A375 (cell line): ENCODE measurements at places on chromosomes 11 and 22. TPM values are rescaled to one million over a fixed set of nuclear protein-coding genes. Genes with fewer than 3 reads are reported as not detected.

OR5B2 gene
- not detected in 2 replicates for total RNA-seq

FAT3 gene
- 1.8 and 4.3 TPM in 2 replicates for total RNA-seq

SNX19 gene
- total RNA-seq = 41.4 and 47.6 TPM in 2 replicates

SLC22A9 gene
- not detected in 2 replicates for total RNA-seq
